ENCODE measurements at places on chromosomes 5 and 9.

GRCh38 chr5:95907740-95908706, 53.6 kb downstream of the ELL2 start:
- DNase-seq = no peak

GRCh38 chr5:153714798-153715197, 224.3 kb downstream of the GRIA1 start:
- no peak for DNase-seq

DNA sequence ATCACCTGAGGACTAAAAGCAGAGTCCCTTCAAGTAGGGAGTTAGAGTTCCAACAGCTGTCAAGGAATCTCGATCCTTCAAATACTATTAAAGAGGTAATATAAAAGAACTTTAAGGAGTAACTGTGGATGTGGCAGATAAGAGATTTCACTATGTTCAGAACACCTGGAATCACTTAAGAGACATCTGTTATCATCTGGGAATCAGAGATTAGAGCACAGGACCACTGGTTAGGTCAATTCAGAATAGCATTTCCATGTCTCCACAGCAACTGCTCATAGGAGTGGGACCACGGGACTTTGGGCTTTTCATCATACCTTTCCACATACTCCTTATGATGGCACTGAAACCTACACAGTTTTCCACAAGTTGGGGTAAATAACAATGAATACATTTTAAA, 216.6 kb downstream of the DENND1A start:
- DNase-seq = no peak

- DNase-seq = no peak
Measured at GRCh38 chr5:173175523-173175922, 31.2 kb downstream of the BNIP1 start.

- DNase-seq = no peak
Measured at GRCh38 chr9:94761481-94761880, 35.0 kb downstream of the AOPEP start.

GRCh38 chr5:50406877-50407276, 34.2 kb downstream of the EMB start:
- DNase-seq = no peak

DNA sequence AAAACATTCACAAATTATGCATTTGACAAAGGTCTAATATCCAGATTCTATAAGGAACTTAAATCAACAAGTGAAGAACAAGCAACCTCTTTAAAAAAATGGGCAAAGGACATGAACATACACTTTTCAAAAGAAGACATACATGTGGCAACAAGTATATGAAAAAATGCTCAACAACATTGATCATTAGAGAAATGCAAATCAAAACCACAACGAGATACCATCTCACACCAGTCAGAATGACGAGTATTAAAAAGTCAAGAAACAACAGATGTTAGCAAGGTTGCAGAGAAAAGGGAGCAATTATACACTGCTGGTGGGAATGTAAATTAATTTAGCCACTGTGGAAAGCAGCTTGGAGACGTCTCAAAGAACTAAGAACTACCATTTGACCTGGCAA, 38.9 kb upstream of the TNFSF15 start:
- no peak for DNase-seq

GRCh38 chr5:57791875-57792274, 309.3 kb upstream of the ACTBL2 start:
- no peak for DNase-seq

- DNase-seq = no peak
Measured at GRCh38 chr9:74218385-74219063, 278.6 kb upstream of the RORB start.

GRCh38 chr5:20610681-20611080, 622.7 kb upstream of the CDH18 start:
- DNase-seq = no peak

DNA sequence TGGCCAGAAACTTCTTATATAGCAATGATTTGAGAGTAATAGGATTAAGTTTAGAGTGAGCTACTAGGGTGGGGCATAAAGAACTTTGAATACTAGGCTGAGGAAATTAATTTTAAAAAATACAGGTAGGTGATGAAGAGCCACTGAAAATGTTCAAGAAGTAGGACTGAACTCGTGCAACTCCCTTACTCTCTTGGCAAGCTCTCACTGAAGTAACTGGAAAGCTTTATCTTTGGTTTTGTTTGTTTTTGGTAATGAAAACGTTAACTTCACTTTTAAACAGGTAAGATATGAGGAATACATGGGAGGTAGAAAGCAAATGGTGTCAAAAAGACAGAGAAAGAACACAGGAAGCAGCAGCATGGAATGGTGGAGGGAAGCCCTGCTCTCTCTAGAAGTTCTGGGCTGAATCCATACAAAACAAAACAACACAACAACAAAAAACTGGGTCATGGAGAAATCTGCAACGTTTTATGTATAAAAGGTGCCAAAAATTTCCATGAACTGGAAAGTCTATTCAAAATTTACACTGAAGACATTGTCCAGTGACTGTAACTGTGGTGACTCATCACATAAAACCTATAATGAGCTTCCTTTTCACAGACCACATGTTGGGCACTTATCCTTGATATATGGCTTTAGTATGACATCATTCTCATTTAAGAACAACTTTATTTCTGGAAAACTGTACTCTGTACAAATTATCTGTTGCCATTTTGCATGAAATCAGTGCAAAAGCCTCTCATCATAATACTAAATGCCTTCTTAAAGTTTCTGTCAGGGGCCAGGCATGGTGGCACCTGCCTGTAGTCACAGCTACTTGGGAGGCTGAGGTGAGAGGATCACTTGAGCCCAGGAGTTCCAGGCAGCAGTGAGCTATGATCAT, 91.2 kb upstream of the CHD1 start:
- no peak for DNase-seq

DNA sequence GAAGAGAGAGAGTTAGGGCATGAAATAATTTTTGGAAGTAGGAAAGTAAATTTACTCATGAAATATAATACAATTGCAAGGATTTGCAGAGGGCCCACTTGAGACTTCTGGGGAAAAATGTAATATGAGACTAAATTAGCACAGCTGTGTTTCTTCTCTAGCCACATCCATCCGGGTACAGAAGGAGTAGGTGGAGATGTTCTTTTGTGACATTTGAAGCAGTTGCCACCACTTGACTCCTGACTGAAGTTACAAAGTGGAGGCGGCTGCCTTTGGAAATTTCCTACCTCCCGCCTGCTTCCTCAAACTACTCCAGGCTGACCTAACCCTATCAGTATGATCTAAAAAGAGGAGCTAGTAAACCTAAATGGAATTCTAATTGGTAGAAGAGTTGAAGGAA, 58.1 kb upstream of the SHISAL2B start:
- DNase-seq = no peak

DNA sequence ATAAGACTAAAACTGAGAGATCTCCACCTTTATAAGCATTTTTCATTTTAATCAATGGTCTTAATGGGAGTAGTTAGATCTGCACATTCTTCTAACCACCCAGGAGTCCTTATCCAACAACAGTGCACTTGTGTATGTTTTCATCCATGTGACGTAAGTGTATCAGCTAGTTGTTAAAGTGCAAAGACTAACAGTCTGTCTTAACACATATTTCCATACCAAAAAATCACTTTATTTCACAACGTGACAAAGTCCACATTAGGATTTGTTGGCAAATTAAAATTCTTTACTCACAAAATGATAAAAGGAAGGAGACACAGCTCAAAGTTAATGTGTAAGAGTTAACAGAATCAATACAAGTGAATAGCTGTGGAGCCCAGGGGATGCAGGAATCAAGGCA, 1.9 kb upstream of the SMC2 start:
- DNase-seq = no peak

DNA sequence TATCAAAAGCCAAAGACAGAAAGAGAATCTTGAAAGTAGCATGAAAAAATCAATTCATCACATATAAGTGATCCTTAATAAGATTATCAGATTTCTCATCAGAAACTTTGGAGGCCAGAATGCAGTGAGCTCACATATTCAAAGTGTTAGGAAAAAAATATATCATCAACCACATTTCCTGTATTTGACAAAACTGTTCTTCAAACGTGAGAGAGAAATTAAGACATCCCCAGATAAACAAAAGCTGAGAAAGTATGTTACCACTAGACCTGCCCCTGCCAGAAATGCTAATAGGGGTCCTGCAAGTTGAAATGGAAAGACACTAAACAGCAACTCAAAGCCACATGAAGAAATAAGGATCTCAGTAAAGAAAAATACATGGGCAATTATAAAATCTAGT, 29.9 kb downstream of the HACD4 start:
- no peak for DNase-seq

- DNase-seq = no peak
Measured at GRCh38 chr9:642014-642413, 199.5 kb upstream of the DMRT1 start.

DNA sequence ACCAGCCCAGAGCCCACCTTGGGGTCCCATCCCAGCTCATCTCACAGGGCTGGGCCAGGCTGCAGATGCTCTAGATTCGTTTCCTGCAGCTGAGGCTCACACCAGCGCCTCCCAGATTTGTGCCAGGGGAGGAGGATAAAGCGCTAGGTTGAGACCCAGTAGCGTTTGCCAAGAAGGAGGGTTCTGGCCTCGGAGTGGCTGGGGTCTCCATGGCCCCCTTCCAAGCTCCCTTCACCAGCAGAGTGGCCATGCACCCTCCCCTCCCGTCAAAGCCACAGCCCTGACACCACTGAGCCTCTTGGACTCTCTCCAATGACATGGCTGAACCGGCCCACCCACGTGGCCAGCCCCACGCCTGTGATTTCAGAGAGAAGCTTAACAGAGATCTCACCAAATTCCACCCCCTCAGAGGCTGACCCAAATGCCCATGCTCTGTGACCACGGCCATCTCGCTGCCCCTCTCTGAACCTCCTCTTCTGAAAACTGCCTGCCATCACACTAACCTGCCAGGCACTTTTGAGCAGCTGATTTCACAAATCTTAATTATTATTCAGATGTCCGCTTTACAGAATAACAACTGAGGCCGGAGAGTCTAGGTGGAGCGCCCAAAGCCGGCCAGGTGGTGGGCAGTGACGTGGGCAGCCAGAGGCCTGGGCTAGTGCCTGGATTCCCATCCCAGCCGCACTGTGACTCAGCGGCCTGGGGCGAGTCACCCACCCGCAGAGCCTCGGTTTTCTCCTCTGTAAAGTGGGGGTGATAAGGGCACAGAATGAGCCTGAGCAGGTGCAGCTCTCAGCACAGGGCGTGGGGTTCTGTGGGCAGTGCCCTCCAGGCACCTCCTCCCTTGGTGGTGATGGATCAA, 155.7 kb downstream of the C9orf50 start:
- no peak for DNase-seq

DNA sequence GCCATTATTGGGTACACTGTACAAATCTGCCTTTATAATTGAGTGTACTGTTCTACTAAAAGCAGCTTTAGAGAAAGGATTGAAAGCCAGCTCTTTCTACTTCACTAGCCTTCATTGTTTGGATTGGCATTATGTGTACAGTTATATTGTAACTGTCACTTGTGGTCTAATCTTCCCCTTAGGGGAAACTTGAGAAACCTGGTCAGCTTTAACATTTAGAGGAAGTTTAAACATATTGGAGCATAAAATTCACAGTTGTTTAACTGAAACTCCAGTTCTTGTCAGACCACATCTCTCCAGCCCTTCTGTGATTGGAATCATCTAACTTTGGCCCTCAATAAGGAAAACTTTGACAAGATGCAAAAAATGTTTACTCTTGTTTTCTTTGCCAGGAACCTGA, 24.6 kb downstream of the PIK3R1 start:
- DNase-seq = no peak

GRCh38 chr5:24363789-24364481, 280.8 kb downstream of the CDH10 start:
- DNase-seq = no peak

DNA sequence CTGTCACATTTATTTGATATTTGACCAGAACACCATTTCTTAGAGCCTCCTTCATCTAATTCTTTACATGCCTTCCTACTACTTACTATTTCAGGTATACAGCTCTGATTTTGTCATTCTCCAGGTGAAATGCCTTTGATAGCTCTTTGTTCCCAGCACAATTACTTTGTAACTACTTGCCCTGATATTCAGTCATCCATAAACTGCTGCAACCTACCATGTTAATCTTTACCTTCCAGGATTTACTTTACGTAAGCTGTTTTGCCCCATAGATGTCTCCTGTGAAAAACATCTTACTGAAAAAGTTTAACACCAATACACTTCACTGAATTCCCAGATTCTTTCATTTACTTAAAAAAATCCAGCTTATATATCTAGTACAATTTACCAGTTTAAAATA, 443.8 kb upstream of the CYLC2 start:
- no peak for DNase-seq

DNA sequence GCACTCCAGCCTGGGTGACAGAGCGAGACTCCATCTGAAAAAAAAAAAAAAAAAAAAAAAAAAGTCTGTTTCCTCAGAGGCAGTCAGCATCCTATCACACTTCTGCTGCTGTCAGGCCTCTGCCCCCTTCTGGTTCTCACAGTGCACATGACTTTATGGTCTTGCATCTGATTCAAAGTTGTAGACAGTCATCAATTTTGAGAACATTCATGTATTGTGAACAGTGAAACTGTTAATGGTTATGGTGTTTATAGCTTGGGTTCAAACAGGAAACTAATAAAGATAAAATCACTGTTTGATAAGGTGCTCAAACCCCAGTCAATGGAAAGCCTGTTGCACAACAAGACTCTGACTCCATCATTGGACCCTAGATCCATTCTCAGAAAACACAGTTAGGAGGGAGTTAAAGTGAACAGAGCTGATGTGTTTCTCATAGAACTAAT, 61.4 kb downstream of the FOXD1 start:
- no peak for DNase-seq

DNA sequence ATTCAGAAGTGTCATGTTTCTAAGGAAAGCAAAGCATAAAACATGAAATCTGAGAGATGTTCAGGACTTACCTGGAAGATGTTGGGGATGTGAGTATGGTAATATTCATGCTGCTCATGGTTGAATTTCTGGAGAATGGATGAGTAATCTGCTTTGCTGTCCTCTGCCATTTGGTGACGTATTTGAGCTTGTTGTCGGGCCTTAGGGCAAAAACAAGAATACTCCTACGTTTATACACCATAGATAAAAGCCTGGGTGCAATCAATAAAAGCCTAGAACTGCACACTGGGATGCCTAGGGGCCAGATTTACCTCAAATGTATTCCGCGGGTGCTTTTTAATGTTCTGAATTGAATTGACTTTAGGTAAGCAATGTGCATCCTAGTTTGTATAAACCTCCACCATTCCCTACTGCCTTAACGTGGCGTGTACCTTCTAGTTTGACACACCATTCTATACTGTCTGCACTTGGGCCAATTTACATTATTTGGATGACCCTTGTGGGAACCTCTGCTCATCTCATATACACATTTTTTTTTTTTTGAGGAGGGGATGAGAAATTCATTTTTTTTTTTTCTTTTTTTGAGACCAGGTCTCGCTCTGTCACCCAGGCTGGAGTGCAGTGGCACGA, 94.4 kb downstream of the USP20 start:
- no peak for DNase-seq

- DNase-seq = no peak
Measured at GRCh38 chr5:127412698-127413097, 104.7 kb upstream of the PRRC1 start.
